Lower lobe of right lung (tissue), 2 donors: ENCODE measurements at places on chromosomes 7 and 10.
A peak's percentile ranks its signal among the peaks of the same experiment; 100 is the strongest.

GRCh38 chr7:21939136-21939857 lies 6.4 kb downstream of the CDCA7L start:
- H3K4me1 ChIP-seq = peaks cover 42% of the 10 kb centered on the region
- H3K27me3 ChIP-seq = no peaks in the 10 kb centered on the region
- H3K27ac ChIP-seq = peak overlapping the region; percentile 39
- DNase-seq = no peak
- H3K4me3 ChIP-seq = no peak overlapping the region

GRCh38 chr7:5431560-5432015 lies 8.0 kb upstream of the TNRC18 start:
- H3K27me3 ChIP-seq = no peaks in the 10 kb centered on the region
- no peak overlapping the region for H3K27ac ChIP-seq
- no peak overlapping the region for H3K4me3 ChIP-seq
- no peak for DNase-seq

- no peak overlapping the region for H3K4me3 ChIP-seq
- DNase-seq = no peak
- H3K4me1 ChIP-seq = no peaks in the 10 kb centered on the region
- H3K27me3 ChIP-seq = peaks cover 5% of the 10 kb centered on the region
These were observed 167.5 kb downstream of the SEPTIN7 start for GRCh38 chr7:35968140-35968940.

DNA sequence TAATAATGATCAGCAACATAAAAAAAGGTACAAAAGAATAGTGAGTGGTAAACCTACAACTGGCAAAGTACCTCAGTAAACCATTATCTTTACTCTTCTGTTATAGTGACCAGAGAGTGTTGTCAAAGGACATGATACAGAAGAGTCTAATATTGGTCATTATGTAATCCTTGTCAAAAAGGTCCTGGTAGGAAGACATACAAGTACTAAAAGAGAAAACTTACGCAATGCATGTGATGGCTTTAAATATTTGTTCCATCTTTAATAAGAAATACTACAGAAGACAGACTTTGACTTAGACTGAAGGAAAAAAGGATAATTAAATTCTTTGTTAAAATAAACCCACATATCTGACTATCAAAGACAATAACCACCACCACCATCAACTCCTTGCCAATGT lies 6.5 kb downstream of the DOCK4 start:
- H3K4me3 ChIP-seq = no peak overlapping the region
- H3K27ac ChIP-seq = no peak overlapping the region
- H3K4me1 ChIP-seq = peaks cover 42% of the 10 kb centered on the region

DNA sequence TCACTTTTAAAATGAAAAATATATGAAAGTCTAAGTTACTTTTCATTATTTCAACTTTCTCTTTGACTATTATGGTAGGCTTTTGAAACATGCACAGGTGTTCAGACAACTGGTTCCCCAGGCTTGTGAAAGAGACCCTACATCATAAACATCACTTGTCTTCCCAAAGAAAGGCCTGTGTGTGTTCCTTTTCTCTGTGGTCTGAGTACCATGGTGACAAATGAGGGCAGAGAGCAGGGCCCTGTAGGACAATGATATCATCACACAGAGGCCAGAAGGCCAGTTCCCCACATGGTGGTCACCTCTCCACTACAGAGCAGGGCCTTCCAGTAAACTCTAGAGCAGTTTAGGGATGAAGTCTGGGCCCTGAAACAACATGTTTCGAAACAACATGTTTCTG lies 288.8 kb downstream of the USP6NL start:
- no peaks in the 10 kb centered on the region for H3K27me3 ChIP-seq
- H3K36me3 ChIP-seq = peaks cover 100% of the 10 kb centered on the region
- H3K27ac ChIP-seq = no peak overlapping the region
- no peak overlapping the region for H3K4me3 ChIP-seq
- no peaks in the 10 kb centered on the region for H3K4me1 ChIP-seq

DNA sequence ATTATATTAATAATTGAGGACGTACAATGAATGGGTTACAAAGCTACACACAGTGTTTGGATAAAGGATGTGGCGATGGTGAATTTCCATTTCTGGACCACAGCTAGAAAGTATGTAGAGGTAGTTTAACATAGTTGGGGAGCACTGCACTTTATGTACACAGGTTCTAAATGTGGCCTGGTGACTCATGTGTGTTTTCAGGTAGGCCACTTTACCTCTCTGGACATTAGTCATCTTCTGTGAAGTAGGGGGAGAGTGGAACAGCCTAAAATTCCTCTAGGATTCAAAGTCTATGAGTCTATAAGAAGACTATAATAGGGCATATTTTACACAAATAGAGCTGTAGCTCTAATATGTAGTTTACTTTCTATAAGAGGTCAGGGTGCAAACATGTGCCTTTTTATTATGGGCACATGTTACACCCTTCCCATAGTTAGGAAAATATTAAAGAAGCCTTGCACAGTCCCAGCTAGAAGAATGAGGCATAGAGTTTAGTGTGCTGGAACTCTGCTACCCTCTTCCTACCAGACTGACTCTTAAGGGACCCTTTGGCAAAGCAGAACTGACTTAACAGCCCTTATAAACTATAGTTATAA lies 594.9 kb downstream of the LRMDA start:
- no peak for DNase-seq
- no peak overlapping the region for H3K27ac ChIP-seq
- H3K27me3 ChIP-seq = no peaks in the 10 kb centered on the region
- no peaks in the 10 kb centered on the region for H3K4me1 ChIP-seq
